ENCODE measurements at places on chromosomes 6 and 20.

GRCh38 chr6:43606019-43606418 lies 23.0 kb downstream of the GTPBP2 start:
- DNase-seq, result no peak

DNA sequence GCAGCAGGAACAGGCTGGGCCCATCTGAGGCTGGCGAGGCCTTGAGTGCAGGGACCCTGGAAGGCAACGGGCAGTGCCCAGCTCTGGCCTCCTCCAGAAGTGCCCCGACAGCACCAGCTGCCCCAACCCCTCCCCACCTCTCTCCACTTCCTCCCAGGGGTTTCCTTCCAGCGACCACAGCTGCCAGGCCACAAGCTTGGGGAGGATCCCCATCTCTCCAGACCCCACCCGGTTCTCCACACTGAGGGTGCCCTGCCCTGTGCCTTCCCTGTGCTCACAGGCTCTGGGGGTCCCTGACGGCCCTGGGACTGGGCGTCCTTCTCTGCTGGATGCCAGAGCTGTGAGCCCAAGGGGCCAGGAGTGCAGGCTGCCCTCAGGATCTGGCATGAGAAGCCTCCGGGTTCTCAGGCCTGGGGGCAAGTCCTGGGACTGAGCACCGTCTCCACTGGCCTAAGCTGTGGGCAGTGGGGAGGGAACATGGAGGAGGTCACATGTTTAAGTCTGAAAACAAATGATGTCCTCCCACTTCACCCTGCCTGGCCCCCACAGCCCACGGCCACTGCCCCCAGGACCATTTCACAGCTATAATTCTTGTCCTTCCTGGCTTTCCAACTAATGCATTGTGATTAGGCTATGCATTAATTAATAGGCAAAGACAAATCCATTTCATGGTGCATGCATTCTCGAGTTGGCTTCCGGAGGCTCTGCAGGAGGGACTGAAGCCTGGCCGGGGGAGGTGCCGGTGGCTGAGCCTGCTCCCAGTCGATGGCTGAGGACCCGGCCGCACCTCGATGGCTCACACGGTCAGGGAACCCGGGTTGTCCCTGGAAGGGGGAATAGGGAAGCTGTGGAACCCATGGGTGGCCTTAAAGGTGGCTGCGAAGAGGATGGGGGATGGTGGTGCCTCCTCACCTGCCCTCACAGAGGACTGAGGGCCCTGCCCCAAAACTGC lies 24.4 kb downstream of the BHLHE23 start:
- DNase-seq, result no peak

- no peak for DNase-seq
Observed at GRCh38 chr6:44898296-44898930, 429.7 kb upstream of the RUNX2 start.

GRCh38 chr6:45422503-45423110 lies 44.9 kb upstream of the SUPT3H start:
- no peak for DNase-seq

GRCh38 chr6:109008537-109009235 lies 86.0 kb downstream of the SESN1 start:
- DNase-seq, result no peak

DNA sequence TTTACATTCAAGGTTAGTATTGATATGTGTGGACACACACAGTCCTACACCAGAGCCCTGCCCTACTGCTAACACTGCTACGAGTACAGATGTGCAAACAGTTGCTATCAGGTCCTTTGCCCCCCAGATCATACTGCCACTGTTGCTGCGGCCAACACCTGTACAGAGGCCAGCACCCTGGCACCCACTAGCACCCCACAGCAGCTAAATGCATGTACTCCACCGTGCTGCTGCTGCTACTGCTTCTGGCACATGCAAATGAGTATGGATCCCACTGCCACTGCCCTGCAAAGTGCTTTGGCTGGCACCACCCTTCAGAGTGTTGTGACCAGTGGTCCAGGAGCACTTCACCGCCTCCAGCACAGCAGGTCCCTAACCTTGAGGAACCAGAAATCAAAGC lies 621.9 kb downstream of the GRIK2 start:
- no peak for DNase-seq

Data from pulmonary artery endothelial cell (primary cell).